ENCODE measurements at places on chromosomes 2 and 18. TPM values are rescaled to one million over a fixed set of nuclear protein-coding genes. Genes with fewer than 3 reads are reported as not detected.
A peak's percentile ranks its signal among the peaks of the same experiment; 100 is the strongest.

The DUSP2 gene
- 0.72 TPM for total RNA-seq

The NOL4 gene
- total RNA-seq: not detected

GRCh38 chr2:16114836-16115235 lies 174.5 kb downstream of the MYCN start:
- no peaks in the 10 kb centered on the region for H3K36me3 ChIP-seq
- H3K27ac ChIP-seq: no peak overlapping the region
- no peak for DNase-seq
- H3K27me3 ChIP-seq: no peaks in the 10 kb centered on the region

- H3K4me1 ChIP-seq: peaks cover 8% of the 10 kb centered on the region
- H3K27ac ChIP-seq: no peak overlapping the region
- no peaks in the 10 kb centered on the region for H3K27me3 ChIP-seq
- no peak overlapping the region for H3K4me3 ChIP-seq
These were observed 8.9 kb downstream of the HNRNPA3 start for GRCh38 chr2:177221534-177221933.

DNA sequence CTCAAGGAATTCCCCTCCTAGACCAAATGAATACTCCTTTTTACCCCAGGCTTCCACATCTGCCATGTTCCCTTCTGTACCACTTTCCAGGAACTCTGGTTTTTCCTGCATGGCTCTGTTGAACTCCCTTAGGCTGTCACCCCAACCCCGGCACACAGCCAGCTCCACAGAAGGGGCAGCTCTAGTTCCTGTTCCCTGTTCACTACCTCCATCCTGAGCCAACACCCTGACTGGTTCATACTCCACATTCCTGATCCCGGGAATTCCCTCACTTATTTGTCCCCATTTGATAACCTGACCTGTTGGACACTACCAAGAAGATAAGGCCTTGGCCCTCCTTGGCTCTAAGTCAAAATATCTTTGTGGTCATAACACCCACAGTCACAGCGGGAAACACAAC lies 280.9 kb upstream of the RAB6C start:
- H3K4me1 ChIP-seq: no peaks in the 10 kb centered on the region
- H3K27ac ChIP-seq: no peak overlapping the region
- DNase-seq: no peak
- H3K36me3 ChIP-seq: no peaks in the 10 kb centered on the region
- H3K4me3 ChIP-seq: no peak overlapping the region
- H3K27me3 ChIP-seq: no peaks in the 10 kb centered on the region

GRCh38 chr2:141946016-141946415 lies 184.8 kb downstream of the LRP1B start:
- H3K4me3 ChIP-seq: no peak overlapping the region
- no peak overlapping the region for H3K27ac ChIP-seq
- no peaks in the 10 kb centered on the region for H3K27me3 ChIP-seq
- no peaks in the 10 kb centered on the region for H3K4me1 ChIP-seq

DNA sequence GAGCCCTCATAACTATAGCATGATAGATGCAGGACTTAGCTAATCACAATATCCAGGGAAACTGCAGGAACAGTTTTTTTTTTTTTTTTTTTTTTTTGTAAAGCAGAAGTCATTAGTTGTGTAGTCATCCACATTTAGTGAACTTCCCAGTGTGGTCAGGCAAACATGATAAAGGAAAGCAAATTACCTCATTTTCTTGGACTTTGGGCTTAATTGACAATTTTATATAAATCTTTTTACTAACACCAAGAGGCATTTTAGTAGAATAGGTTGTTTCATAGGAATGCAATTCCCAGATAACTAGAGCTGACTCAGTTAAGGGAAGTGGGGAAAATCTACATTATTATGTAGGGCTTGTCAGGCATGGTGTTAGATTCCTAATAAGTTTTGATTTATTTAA lies 142.7 kb upstream of the GCFC2 start:
- H3K27ac ChIP-seq: no peak overlapping the region
- H3K4me3 ChIP-seq: no peak overlapping the region
- H3K4me1 ChIP-seq: no peaks in the 10 kb centered on the region
- no peaks in the 10 kb centered on the region for H3K27me3 ChIP-seq
- no peaks in the 10 kb centered on the region for H3K36me3 ChIP-seq

GRCh38 chr2:233346376-233346775 lies 7.9 kb upstream of the DGKD start:
- H3K4me1 ChIP-seq: no peaks in the 10 kb centered on the region
- DNase-seq: no peak
- H3K4me3 ChIP-seq: no peak overlapping the region
- H3K27me3 ChIP-seq: no peaks in the 10 kb centered on the region

GRCh38 chr2:101736861-101737291 lies 39.4 kb downstream of the MAP4K4 start:
- peaks cover 11% of the 10 kb centered on the region for H3K4me1 ChIP-seq
- H3K36me3 ChIP-seq: no peaks in the 10 kb centered on the region
- H3K4me3 ChIP-seq: no peak overlapping the region
- DNase-seq: no peak

- H3K27me3 ChIP-seq: no peaks in the 10 kb centered on the region
- H3K4me3 ChIP-seq: no peak overlapping the region
- H3K4me1 ChIP-seq: peaks cover 7% of the 10 kb centered on the region
- peak overlapping the region; percentile 5 for H3K27ac ChIP-seq
- no peaks in the 10 kb centered on the region for H3K36me3 ChIP-seq
- DNase-seq: no peak
These were observed 126.1 kb downstream of the MTX2 start for GRCh38 chr2:176395273-176395854.

GRCh38 chr2:143668234-143668633 lies 539.0 kb downstream of the ARHGAP15 start:
- H3K27ac ChIP-seq: no peak overlapping the region
- H3K4me3 ChIP-seq: no peak overlapping the region
- DNase-seq: no peak
- H3K36me3 ChIP-seq: no peaks in the 10 kb centered on the region
- H3K27me3 ChIP-seq: no peaks in the 10 kb centered on the region
- no peaks in the 10 kb centered on the region for H3K4me1 ChIP-seq

DNA sequence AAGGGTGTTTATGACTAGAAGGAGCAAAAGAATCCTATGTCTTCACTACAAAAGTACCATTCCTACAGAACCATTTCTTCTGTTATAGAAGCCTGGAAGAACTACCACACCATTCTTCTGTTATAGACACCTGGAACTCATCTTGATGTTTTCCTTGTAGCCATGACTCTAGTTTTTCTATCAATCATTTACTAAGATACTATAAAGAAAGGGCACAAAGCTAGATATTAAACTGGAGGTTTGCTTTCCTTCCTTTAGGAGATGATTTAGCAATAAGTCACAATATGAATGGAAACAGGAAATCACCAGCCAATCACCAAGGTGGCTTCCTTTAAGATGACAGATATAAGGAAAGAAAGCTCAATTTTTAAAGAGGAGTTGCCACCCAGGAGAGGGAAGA lies 100.3 kb upstream of the NEUROD1 start:
- no peaks in the 10 kb centered on the region for H3K36me3 ChIP-seq
- no peak for DNase-seq
- no peak overlapping the region for H3K27ac ChIP-seq
- H3K4me1 ChIP-seq: peaks cover 24% of the 10 kb centered on the region
- H3K27me3 ChIP-seq: no peaks in the 10 kb centered on the region
